Effector memory CD8-positive, alpha-beta T cell (primary cell): ENCODE measurements at places on chromosomes 16 and 17.

DNA sequence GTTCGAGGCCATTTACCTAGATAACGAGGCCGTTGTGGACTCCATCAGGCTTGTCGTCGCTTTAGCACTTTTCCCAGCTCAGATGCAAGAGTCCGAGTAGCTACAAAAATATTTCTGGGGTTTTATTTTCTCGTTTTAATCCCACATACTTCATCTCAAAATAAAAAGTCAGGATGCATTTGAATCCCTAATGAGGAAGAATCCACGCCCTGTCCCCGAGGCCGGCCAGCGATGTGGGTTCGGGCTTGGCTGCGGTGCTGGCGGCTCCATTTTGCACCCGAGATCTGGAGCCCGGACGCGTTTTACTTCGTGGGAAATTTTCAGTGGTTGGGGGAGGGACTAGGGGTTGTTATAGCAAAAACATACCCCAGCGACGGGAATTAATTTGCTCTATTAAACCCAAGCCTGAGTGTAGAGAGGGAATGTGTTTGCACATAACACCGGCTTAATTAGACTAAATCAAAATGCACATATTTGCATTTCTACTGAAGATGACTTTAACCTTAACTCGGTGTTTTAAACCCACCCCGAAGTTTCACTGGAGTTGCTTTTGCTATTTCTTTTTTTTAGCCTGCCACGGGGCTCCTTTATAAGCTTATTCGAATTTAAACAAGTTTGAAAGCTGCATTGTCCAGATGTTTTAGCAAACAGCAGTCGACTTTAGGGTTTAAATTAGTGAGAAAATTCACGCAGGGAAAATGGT is 4.8 kb downstream of the IRX5 start:
- DNase-seq, result no peak

- no peak for DNase-seq
Measured at GRCh38 chr17:81150377-81151077, 14.8 kb upstream of the PVALEF start.

GRCh38 chr17:31148205-31148604 is 53.4 kb downstream of the NF1 start:
- no peak for DNase-seq

- DNase-seq, result no peak
Measured at GRCh38 chr16:56355221-56355620, 70.1 kb downstream of the AMFR start.

- no peak for DNase-seq
Measured at GRCh38 chr16:7167626-7168025, 165.0 kb upstream of the RBFOX1 start.

- no peak for DNase-seq
Measured at GRCh38 chr16:84509032-84509950, 4.8 kb upstream of the MEAK7 start.

DNA sequence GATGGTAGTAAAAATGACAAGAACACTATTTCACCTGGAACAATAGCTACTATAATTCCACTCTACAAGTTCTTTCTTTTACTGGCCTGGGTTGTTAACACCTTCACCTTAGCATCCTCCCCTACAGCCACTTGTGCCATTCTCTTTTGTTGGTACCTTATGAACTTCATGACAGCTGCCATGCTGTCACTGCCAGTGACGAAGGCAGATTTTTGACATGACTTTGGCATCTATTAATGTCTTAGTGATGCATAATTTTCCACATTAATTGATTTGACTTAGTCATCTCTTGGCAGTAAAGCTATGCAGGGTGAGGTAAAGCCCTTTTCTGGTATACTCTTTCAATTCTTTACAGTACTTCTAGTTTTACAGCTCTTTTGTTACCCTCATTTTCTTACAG is 207.9 kb downstream of the TANC2 start:
- no peak for DNase-seq

GRCh38 chr17:65990593-65990992 is 201.3 kb downstream of the CEP112 start:
- DNase-seq, result no peak

- DNase-seq, result no peak
Measured at GRCh38 chr16:84827897-84828296, 8.1 kb downstream of the CRISPLD2 start.

GRCh38 chr17:83135692-83136091 is 56.3 kb downstream of the METRNL start:
- no peak for DNase-seq

DNA sequence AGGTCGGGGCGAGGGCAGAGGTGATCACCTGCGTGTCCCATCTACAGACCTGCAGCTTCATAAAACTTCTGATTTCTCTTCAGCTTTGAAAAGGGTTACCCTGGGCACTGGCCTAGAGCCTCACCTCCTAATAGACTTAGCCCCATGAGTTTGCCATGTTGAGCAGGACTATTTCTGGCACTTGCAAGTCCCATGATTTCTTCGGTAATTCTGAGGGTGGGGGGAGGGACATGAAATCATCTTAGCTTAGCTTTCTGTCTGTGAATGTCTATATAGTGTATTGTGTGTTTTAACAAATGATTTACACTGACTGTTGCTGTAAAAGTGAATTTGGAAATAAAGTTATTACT is 28.9 kb downstream of the STH start:
- no peak for DNase-seq

DNA sequence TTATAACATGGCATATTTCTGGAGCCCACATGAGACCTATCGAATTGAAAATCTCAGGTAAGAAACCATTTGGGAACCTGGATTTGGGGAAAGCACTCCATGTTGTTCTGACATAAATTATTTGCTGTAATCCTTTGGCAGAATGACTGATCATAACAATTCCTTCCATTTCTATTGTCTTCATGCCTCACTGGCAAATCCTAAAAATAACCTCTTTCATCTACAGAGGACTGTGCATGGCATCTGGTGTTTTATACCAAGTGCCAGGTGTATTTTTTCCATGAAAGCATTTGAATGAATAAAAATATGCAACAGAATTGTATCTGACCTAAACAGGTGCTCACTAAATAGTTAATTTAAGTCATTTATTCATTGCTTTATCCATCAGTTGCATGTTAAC is 33.7 kb upstream of the COQ7 start:
- no peak for DNase-seq

GRCh38 chr17:58370309-58370708 is 18.3 kb upstream of the SUPT4H1 start:
- DNase-seq, result no peak

DNA sequence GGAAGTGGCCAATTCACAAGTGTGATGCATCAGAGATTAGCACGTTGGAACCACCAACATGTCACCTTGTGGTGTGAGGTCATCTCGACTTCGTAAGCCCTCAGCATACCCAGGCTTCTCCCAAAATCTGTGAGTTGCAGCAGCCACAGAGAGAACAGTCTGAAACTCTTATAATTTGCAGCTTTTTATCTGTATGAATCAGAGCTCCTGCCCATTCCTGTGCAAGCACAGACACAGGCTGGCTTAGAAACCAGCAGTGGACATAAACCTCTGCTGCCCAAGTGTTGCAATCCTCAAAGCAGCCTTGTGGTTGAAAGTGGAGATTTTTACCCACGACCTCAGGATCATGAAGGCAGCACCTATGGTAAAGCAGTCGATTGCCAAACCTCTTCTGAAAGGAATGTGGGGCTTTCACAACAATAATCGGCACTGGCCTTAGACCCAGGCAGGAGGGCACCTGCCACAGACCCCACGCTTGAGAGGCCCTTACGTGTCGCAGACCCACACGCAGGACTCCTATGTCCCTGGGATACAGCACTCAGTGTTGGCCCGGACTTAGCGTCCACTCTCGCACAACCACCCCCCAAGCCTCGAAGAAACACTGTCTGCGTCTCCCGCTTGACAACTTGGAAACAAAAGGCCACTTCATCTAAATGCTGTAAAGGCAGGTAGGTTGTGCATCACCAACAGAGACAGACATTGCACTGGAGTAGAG is 24.5 kb upstream of the OSGIN1 start:
- no peak for DNase-seq

DNA sequence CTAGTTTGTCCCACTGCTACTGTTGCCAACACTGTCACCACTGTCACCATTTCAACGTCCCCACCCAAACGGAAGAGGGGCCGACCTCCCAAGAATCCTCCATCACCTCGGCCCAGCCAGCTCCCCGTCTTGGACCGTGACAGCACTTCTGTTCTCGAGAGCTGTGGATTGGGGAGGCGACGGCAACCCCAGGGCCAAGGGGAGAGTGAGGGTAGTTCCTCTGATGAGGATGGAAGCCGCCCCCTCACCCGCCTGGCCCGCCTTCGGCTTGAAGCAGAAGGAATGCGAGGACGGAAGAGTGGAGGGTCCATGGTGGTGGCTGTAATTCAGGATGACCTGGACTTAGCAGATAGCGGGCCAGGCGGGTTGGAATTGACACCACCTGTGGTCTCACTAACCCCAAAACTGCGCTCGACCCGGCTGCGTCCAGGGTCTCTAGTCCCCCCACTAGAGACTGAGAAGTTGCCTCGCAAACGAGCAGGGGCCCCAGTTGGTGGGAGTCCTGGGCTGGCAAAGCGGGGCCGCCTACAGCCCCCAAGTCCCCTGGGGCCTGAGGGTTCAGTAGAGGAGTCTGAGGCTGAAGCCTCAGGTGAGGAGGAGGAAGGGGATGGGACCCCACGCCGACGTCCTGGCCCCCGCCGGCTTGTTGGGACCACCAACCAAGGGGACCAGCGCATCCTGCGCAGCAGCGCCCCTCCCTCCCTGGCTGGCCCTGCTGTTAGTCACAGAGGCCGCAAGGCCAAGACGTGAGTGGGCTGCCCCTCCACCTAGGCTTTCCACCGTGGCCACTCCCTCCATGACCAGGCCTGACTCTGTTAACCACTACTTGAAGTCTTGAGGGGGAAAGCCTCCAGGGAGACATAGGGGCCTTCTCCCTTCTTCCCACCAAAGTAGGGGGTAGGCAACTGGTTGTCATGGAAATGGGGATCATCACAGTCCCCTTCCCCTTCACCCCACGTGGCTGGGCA is 9.0 kb upstream of the PHKG2 start:
- DNase-seq, result no peak

DNA sequence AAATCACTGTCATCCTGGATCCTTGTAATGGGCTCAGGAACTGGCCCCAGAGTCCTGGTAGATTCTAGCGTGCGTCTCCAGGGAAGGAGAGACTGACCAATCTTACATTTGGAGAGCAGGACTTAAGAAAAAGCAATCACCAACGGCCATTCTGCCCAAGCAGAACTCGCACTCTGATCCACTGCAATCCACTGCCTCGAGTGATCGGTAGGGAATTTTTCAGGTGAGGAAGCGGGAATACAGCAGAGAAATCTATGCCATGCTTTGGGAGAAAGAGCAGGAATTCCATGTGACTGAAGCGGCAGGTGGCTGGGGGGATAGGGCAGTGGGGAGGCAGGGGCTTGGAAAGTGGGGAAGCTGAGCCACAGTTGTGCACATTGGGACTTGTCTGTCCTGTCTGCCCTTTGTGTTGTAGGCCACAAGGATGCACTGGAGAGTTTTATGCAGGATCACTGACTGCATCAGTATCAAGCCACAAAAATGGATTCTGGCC is 143.9 kb upstream of the HS3ST2 start:
- no peak for DNase-seq

- DNase-seq, result no peak
Measured at GRCh38 chr16:87690911-87691685, 74.7 kb downstream of the KLHDC4 start.

DNA sequence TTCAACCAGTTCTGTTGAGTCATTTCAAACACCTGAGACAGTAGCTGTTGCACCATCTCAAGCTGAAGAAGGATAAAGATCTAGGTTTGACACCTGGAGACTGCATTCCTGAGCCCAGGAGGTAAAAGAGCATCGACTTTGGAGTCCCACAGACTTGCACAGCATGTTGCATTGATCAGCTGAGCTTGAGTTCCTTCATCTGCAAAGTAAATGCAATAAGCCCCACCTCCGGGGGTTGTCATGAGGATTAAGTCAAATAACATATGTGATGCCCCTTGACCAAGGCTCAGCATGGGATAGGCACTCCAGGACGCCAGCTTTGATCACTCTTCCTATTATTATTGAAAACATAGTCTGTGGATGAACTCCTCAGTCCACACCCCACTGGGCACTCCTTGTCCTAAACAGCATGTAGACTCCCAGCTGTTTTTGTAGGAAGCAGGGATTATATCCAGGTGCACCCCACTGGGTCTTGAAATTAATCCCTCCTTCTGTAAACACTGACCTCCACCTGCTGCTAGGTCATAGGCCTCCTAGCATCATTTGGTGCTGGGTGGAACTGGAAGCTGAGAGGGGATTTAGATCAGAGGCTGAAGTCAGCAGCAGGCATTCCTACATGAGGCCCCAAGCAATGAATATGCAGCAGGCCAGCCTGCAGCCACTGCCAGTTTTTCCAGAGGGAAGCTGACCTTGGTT is 259.0 kb downstream of the HS3ST4 start:
- no peak for DNase-seq

- DNase-seq, result no peak
Measured at GRCh38 chr17:81516439-81516838, 3.8 kb upstream of the ACTG1 start.

GRCh38 chr16:82031116-82032084 is 3.7 kb upstream of the HSD17B2 start:
- DNase-seq, result no peak

DNA sequence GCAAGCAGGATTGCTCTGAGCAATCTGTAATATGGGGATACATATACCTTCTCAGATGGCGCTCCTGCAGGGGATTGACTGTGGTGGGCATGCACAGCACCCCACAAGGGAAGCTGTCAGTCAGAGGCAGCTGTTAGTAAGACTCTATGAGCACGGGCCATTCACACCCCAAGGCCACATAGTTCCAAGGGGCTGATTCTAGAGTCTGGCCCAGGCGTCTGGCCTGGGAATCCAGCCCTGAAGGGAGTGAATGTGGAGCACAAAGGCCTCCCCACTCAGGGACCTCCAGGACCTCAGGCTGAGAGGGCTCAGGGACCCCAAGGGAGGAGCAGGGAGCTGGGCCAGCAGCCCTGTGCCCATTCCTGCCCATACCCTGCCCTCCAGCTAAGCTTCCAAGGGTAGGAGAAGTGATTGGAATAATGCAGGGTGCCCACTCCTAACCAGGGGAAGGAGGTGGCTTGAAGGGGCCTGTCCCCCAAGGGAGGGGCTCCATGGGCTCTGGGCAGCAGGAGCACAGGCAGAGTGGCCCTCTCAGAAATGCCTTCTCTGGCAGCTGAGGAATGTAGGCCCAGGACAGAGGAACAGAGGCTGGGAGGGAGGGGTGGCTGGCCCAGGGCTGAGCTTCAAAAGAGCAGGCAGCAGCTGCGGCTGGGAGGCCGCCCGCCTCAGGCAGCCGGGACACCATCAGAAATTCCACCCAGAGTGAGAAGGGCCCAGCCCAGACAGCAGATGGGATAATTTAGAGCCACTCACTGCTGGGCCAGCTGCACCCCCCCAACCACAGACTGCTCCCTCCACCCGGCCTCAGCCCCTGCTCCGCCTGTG is 48.9 kb upstream of the MRPS23 start:
- DNase-seq, result no peak

DNA sequence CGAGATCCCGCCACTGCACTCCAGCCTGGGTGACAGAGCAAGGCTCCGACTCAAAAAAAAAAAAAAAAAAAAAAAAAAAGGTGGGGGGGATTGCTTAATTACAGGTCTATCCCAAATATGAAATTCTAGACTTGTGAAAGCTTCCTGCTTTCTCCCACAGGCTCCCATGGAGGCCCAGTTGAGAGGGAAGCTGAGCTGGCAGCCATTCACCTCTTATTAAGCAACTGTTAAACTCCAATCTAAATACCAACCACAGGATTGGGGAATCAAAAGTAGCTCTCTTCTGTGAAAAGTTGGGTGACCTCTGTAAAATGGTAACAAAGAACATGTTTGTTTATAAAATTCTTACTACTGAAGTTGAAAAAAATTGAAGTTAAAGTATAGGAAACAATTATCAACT is 45.8 kb upstream of the STAC2 start:
- DNase-seq, result no peak
